ENCODE measurements at places on chromosomes 16 and 17. TPM values are rescaled to one million over a fixed set of nuclear protein-coding genes. Genes with fewer than 3 reads are reported as not detected.

CMIP gene
- total RNA-seq, result 22.9 TPM

KRTAP4-4 gene
- total RNA-seq, result not detected

PRR35 gene
- not detected for total RNA-seq

OR2C1 gene
- 0.62 TPM for total RNA-seq

DYNLRB2 gene
- total RNA-seq, result 1.1 TPM

TNFRSF13B gene
- not detected for total RNA-seq

SPATA32 gene
- not detected for total RNA-seq

KRTAP2-1 gene
- total RNA-seq, result not detected

MYO15A gene
- total RNA-seq, result 2.0 TPM

PDILT gene
- not detected for total RNA-seq

HSPB9 gene
- total RNA-seq, result not detected

CES5A gene
- total RNA-seq, result 0.16 TPM

CDC6 gene
- total RNA-seq, result 1.6 TPM

CEP295NL gene
- 1.4 TPM for total RNA-seq

SULT1A4 gene
- total RNA-seq, result 0.94 TPM

TERB1 gene
- 0.31 TPM for total RNA-seq

CHST5 gene
- 0.16 TPM for total RNA-seq

TLCD1 gene
- total RNA-seq, result not detected

METTL22 gene
- 13.7 TPM for total RNA-seq
